ENCODE measurements at places on chromosomes 1 and 21.

- DNase-seq: no peak
Measured at GRCh38 chr1:110211496-110212168, 1.5 kb downstream of the KCNC4 start.

GRCh38 chr1:212754193-212754592 lies 37.4 kb downstream of the NSL1 start:
- no peak for DNase-seq

DNA sequence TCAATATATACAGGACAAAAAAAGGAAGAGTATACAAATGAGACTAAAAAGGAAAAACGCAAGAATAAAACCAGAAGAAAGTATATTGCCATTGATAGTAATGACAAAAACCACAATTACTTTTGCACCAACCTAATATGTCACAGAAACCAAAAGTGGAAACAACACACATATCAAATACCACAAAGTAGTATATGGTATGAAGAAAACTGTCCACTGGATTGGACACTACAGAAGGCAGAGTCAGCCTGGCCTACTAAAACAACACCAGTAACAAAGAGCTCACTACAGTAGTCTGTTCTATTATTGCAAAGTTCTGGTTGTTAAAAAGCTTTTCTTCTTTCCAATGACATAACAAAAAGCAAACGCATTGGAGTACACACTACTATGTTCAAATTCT lies 17.7 kb downstream of the TESK2 start:
- no peak for DNase-seq

- peak; percentile 56 for DNase-seq
Measured at GRCh38 chr1:190320952-190321351, 156.7 kb downstream of the BRINP3 start.

DNA sequence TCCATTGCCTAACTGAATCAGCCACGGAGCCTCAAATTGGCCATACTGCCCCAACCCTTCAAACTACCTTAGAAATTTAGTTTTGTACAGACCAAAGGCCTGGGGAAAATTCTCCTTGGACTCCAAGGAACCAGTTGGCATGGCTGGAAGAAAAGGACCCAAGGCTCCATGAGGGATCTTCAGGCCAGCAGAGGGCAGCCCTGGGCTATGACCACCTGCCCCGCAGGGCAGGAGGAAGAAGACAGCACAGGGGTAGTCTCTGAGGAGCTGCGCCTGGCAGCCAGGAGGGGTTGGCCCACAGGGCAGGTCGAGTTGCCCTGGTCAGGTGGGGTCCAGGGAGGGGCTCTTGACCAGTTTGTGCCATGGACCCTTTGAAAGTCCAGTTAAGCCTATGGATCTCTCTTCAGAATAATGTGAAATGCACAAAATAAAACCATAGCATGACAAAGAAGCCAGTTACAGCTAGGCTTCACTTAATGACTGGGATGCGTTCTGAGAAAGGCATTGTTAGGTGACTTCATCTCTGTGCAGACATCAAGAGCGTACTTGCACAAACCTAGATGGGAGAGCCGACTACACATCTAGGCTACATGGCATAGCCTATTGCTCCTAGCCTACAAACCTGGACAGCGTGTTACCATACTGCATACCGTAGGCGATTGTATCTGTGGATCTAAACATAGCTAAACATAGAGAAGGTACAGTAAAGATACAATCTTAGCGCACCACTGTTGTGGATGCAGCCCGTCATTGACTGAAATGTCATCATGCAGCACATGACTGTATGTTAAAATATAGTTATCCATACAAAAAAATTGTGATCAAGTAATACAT lies 26.1 kb downstream of the CACNA1S start:
- DNase-seq: peak; percentile 64

DNA sequence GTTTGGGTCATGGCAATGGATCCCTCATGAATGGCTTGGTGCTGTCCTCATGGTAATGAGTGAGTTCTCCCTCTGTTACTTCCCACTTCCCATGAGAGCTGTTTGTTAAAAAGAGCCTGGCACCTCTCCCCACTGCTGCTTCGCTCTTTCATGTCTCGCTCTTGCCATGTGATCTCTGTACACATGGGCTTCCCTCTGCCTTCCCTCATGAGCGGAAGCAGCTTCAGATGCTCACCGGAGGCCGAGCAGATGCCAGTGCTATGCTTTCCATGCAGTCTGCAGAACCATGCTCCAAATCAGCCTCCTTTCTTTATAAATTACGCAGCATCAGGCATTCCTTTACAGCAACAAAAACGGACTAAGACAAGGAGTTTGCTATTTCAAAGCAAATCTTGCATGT lies 14.9 kb upstream of the GNPAT start:
- no peak for DNase-seq

- no peak for DNase-seq
Measured at GRCh38 chr1:226644541-226645176, 94.4 kb downstream of the ITPKB start.

DNA sequence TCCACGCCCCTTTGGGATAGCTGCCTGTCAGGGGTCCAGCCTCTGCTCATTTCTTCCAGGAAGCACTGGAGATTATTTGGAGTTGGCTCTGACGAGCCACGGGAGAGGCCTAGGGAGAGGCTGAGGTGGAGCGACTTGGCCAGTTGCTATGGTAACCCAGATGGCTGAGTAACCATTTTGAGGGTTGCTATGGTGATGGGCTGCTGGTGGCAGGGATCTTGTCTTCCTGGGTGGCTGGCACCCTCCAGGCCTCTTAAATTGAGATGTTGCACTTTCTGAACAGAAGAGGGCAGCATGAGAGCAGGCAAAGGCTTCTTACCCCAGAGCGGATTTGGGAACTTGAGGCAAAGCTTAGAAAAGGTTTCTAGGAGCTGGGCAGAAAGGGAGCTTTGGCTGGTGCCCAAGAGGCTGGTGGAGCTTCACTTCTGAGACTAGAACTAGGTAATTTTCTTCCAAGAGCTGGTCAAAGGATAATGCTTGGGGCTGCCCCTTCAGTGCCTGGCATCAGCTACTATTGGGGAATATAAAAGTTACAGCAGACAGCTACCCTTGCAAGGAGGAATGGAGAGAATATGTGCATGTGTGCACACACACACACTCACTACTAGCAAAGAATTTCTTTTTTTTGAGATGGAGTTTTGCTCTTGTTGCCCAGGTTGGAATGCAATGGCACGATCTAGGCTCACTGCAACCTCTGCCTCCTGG lies 72.5 kb downstream of the NDUFS5 start:
- peak; percentile 63 for DNase-seq

GRCh38 chr1:58190267-58190988 lies 356.1 kb downstream of the OMA1 start:
- DNase-seq: no peak

DNA sequence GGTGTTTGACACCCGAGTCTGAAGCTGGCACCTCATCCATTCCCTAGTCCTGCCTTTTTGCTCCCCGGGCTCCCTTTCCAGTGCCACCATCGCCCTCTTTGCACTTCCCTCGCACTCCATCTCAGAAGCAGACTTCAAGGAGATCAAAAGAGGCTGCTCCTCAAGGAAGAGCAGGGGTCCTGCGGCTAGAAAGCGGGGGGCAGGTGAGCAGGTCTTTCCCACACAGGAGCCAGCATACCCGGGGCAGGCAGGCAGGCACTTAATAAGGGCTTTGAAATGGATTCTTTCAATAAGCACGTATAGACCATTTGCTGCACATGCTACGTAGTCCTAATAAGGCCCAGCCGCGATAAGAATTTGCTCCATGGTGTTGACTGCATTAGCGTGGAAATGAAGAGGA lies 125.9 kb upstream of the PROX1 start:
- DNase-seq: no peak

- no peak for DNase-seq
Measured at GRCh38 chr1:208139434-208140045, 104.6 kb downstream of the PLXNA2 start.

- DNase-seq: no peak
Measured at GRCh38 chr1:15295696-15296095, 48.7 kb downstream of the FHAD1 start.

GRCh38 chr1:3689138-3689750 lies 36.9 kb downstream of the TP73 start:
- DNase-seq: no peak

- DNase-seq: no peak
Measured at GRCh38 chr1:55823541-55824250, 608.5 kb upstream of the USP24 start.

DNA sequence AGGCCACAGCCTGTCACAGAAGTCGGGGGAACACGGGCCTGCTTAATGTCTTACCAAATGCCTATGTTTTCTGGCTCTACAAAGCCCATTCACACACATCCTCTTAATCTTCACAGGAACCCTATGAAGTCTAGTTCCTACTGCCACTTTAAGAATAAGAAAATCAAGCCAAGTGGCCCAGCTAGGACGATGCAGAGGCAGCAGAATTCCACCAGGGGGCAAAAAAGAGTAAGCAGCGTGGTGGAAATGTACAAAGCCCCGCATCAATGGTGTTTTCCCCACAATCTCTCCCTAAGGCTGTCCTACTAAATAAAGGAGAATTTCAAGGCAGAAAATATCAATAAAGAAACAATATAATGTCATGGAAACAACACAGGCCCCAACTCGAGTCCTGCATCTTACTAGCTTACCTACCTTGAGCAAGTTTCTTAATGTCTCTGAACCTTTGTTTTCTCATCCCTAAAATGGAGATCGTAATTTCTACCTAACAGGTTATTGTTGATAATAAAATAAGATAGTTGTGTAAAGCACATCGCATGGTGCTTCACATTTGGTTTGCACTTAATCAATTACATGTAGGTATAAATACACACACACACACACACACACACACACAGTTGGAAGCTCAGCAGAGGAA lies 21.4 kb downstream of the SEC16B start:
- DNase-seq: peak; percentile 68

DNA sequence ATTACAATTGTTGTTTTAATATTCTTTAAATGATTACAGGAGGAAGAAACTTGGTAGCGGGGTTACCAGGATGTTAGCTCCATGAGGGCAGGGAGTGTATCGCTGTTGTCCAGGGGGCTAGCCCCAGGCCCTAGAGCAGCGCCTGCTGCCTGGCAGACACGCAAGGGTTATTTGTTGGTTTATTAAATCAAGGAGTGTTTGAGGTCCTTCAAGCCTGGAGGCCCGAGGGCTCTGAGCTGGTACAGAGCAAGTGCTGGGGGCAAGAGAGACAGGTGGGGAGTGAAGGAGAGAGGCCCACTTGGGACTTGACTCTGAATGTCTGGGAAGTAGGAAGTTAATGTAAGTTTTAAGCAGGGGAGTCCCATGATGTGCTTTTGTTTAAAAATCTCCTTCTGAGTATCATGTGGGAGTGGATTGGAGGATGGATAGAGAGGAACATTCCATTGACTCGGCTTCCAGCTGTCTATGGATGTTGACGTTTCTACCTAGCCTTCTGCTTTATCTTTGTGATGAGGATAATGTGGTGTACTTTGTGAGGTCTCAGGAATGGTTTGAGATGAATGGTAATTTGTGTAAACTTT lies 8.7 kb downstream of the ITSN1 start:
- DNase-seq: no peak

- no peak for DNase-seq
Measured at GRCh38 chr21:38948377-38949069, 142.8 kb downstream of the ETS2 start.

GRCh38 chr1:43753422-43753821 lies 46.1 kb downstream of the ST3GAL3 start:
- no peak for DNase-seq

GRCh38 chr1:208851366-208851765 lies 607.2 kb upstream of the PLXNA2 start:
- no peak for DNase-seq

DNA sequence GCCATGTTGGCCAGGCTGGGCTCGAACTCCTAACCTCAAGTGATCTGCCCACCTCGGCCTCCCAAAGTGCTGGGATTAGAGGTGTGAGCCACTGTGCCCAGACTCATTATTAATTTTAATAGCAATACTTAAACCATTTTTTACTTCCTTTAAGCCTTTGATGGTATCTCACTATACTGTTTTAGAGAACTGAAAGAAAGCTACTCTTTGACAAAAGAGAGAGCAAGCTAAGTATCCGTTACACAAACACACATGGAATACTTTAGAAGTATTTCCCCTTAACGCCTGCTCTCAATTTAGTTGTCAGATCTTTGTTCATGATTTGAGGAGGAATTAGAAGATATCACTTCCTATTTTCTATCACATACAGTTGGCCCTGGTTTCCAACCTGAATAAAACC lies 189.4 kb downstream of the COP1 start:
- DNase-seq: no peak

DNA sequence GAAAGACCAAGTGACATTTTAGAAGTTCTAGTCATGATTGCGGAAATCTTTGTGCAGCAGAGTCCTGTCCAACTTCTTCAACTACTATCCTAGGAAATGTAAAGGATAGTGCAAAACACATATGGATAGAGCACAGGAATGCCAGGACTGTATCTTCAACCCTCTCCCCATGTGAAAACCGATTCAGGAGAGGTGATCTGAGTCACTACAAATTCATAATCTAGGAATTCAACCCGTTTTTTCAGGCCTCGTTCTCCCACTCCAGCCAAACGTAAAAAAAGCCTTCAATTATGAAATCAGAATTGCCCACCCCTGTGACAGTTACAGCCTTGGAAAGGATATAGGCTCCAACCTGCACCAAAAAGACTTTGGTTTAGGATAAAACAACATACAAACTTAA lies 52.9 kb upstream of the RGS1 start:
- DNase-seq: no peak

DNA sequence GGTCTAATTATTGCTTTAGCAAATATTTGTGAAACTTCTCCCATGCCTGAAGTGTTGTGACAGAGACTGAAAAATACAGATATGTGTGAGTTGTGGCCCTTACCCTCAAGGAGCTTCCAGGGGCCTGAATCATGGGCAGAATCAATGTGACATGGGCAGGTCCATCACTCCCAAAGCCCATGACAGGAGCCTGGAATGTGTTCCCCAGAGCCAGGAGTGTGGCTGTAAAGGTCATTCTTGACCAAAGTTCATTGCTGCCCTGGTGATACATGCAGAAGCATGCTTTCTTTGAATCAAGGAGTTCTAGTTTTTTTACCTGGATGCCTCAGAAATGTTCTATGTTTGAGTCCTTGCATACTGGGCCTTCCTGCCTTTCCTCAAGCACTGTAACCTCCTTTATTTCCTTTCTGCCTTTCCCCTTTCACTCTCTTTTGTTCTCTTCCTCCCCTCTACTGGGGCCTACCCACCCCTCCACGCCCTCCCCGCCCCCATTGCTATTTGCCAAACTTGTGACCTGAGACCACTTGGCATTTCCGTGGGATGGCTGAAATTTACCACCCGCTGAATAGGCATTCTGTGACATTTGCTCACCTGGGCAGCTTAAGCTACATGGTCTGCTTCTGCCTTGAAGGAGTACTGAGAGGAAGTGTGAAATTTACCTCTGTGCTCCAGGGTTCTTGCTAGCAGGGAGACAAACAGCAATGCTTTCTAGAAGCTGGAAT lies 19.7 kb downstream of the PBX1 start:
- no peak for DNase-seq

GRCh38 chr1:1200876-1201810 lies 5.2 kb downstream of the TNFRSF18 start:
- DNase-seq: no peak

DNA sequence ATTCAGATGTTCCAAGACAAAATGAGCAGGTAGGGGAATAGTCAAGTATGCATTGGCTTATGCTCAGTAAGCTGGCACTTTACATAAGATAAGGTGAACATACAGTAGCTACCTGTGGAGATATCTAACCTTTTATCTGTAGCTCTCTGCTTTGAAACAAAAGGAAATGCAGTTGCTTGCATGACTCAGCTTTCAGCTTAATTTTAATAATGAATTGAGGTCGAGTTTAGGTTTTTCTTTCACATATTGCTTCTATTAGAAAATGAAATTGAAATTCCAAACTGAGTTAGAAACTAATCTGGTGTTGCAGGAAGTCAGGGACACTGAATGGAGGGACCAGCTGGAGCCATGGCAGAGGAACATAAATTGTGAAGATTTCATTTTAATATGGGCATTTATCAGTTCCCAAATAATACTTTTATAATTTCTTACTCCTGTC lies 8.3 kb downstream of the FRRS1 start:
- no peak for DNase-seq

GRCh38 chr1:33339413-33339812 lies 18.5 kb upstream of the A3GALT2 start:
- DNase-seq: no peak
